ENCODE measurements at places on chromosomes 3 and 15.

GRCh38 chr3:181791056-181791955, 79.6 kb downstream of the SOX2 start:
- DNase-seq: no peak

DNA sequence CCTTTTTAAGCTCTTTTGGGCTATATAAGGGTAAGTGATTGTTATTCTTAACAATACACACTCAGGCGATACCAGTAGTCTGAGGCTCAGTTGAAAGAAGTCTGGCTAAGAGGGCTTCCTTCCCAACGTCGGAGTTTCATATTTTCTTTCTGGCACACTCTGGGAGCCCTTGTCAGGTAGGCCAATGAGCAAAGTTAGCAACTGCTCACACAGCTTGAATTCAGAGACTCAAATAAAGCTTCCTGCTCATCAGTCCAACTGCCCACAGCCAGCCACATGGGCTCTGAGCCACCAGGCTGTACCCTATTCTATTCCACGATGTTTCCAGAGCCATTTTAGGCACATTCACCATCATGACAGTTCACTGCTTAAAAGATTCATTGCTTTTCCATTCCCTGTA, 155.1 kb upstream of the TBL1XR1 start:
- DNase-seq: no peak

GRCh38 chr3:73538486-73538885, 86.3 kb downstream of the PDZRN3 start:
- DNase-seq: no peak

DNA sequence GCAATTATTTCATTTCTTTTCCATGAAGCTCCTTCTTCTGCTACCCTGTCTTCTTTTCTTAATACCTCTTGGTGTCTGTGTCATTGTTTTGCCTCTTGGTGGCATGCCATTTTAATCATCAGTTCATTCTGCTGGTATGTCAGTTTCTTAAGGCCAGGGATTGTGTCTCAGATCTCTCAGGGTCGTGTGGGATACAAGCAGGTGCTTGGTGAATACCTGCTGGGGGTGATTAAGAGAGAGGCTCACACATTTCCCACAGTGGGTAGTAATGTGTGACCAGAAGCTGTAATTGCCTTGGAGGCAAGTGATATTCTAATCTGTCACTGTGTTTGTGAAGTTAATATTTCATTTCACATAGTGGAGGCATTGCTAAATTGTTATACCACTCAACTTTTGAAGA, 361.4 kb upstream of the TRIM42 start:
- DNase-seq: no peak

GRCh38 chr3:43071313-43071893, 34.5 kb downstream of the POMGNT2 start:
- DNase-seq: peak; percentile 19

- DNase-seq: no peak
Measured at GRCh38 chr15:48883699-48884098, 5.8 kb downstream of the EID1 start.

DNA sequence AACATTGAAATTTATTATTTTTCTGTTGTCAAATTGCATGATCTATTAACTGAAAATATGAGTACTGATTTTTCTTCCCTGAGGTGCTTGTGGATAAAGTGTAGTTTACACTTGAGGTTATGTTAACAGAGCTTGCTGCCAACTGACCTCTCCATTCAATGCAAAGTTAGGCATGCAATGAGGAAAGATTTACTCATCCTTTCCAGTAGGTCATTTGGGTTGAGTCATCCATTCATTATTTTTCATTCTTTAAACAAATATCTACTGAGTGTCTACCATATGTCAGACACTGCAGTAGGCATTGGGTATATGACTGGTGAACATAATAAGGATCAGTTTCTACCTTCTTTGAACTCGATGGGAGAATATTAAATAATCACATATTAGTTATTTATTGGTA, 604.1 kb downstream of the EDEM1 start:
- DNase-seq: no peak
